ENCODE measurements at places on chromosomes 2 and 18. TPM values are rescaled to one million over a fixed set of nuclear protein-coding genes. Genes with fewer than 3 reads are reported as not detected.

CEP76 gene
- 7.8 TPM for polyA plus RNA-seq

GRCh38 chr18:48728204-48728833, 189.5 kb downstream of the CTIF start:
- H3K27ac ChIP-seq: no peak overlapping the region
- H3K36me3 ChIP-seq: no peaks in the 10 kb centered on the region
- H3K27me3 ChIP-seq: no peaks in the 10 kb centered on the region
- no peaks in the 10 kb centered on the region for H3K4me1 ChIP-seq
- H3K4me3 ChIP-seq: no peak overlapping the region

IL1F10 gene
- not detected for polyA plus RNA-seq

CHRNA1 gene
- 1.8 TPM for polyA plus RNA-seq

- H3K36me3 ChIP-seq: no peaks in the 10 kb centered on the region
- peak overlapping the region; percentile 29 for H3K27ac ChIP-seq
- DNase-seq: peak; percentile 53
- H3K27me3 ChIP-seq: no peaks in the 10 kb centered on the region
These were observed 14.5 kb upstream of the ZBTB14 start for GRCh38 chr18:5309888-5310470.

DNA sequence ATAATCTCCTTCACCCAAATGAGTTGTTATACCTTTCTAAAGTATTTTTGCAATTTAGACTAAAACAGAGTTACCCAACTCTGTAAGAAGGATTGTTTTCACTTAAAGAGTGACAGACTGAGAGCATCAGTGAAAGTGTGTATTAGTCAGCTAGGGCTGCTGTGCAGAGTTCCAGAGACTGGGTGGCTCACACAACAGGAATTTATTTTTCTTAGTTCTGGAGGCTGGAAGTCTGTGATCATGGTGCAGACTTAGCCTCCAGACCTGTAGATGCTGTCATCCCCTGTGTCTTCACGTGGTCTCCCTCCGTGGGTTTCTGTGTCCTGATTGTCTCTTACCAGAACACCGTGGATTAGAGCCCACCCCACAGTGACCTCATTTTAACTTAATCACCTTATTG, 40.0 kb downstream of the BCL2L11 start:
- peaks cover 10% of the 10 kb centered on the region for H3K36me3 ChIP-seq
- no peak overlapping the region for H3K4me3 ChIP-seq
- peaks cover 13% of the 10 kb centered on the region for H3K4me1 ChIP-seq
- DNase-seq: no peak
- H3K27me3 ChIP-seq: no peaks in the 10 kb centered on the region

DNA sequence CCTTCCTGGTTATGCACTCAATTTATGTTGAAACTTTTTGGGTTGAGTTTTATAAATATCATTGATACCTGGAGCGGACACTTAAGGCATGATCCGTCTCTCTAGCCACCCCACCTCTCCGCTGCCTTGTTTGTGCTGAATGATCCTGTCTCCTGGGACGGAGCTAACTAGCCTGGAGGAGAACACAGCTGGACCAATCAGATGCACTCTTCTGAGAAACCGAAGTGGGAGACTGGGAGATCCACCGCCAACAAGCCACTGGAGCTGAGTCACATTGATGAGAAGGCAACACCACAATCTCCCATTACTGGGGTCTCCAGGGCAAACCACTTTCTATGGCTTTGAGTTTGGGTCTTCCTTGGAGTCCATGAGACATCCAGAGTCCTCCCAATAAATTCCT, 29.3 kb downstream of the CYP26B1 start:
- no peak overlapping the region for H3K4me3 ChIP-seq
- H3K27me3 ChIP-seq: no peaks in the 10 kb centered on the region
- H3K27ac ChIP-seq: no peak overlapping the region
- H3K4me1 ChIP-seq: no peaks in the 10 kb centered on the region
- DNase-seq: no peak

GRCh38 chr2:84257831-84258230, 201.2 kb downstream of the SUCLG1 start:
- DNase-seq: no peak
- no peak overlapping the region for H3K4me3 ChIP-seq
- H3K4me1 ChIP-seq: no peaks in the 10 kb centered on the region
- no peaks in the 10 kb centered on the region for H3K36me3 ChIP-seq
- H3K27ac ChIP-seq: no peak overlapping the region
- H3K27me3 ChIP-seq: no peaks in the 10 kb centered on the region

DNA sequence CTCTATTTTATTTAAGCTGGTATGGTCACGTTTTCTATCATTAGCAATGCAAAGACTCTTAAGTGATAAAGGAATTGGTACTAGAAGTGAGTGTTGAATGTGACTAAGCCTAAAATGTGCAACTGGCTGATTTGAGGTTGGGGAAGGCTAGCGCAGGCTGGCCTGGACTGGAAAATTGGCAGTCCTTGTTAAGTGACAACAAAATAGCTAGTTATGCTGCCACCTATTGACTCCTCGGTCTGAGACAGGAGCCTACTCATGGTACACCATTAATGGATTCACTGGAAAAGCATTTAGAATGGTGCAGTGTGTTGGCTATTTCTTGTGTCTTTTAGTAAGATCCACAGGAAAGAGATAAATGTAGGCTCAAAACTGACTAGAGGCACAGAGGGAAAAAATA, 5.7 kb upstream of the WIPF1 start:
- peak; percentile 81 for DNase-seq
- H3K4me1 ChIP-seq: peaks cover 84% of the 10 kb centered on the region
- H3K27ac ChIP-seq: peak overlapping the region; percentile 11
- no peaks in the 10 kb centered on the region for H3K36me3 ChIP-seq

SIX2 gene
- not detected for polyA plus RNA-seq

DNA sequence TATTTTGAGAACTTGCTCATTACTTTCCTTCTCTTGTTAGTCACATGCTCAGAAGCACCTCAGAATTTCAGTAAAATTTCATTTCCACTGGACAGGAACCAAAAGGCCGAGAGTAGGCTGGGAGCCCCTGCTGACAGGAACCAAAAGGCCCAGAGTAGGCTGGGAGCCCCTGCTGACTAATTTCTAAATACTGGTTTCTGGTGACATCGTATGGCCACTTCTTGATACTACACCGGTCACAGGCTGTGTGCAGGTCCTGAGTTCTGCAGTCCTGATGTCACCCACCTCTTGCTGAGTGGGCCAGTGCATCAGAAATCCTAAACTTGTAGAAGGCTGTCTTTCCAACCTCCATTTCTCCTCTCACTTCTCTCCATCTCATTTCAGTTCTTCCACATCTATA, 17.7 kb upstream of the EN1 start:
- peaks cover 5% of the 10 kb centered on the region for H3K27me3 ChIP-seq
- H3K4me1 ChIP-seq: no peaks in the 10 kb centered on the region
- DNase-seq: peak; percentile 23
- no peak overlapping the region for H3K27ac ChIP-seq
- H3K4me3 ChIP-seq: no peak overlapping the region
- H3K36me3 ChIP-seq: no peaks in the 10 kb centered on the region

DNA sequence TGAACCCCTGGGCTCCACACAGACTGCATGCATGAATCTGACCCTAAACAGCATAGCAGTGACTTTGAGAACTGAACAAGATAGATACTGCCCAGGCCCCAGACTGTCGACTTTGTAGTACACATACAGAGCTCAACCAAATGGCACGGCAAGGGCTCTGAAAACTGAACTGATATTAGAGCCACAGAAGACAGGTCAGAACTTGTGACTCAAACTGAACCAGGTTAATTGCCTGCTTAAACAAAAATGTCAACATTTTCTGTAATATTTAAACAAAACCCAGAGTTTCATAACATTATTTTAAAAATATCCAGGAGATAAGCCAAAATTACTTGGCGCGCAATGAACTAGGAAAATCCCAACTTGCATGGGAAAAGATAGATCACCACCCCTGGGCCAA, 260.3 kb downstream of the TPGS2 start:
- H3K36me3 ChIP-seq: no peaks in the 10 kb centered on the region
- no peak for DNase-seq
- H3K4me3 ChIP-seq: no peak overlapping the region
- H3K4me1 ChIP-seq: no peaks in the 10 kb centered on the region
- no peaks in the 10 kb centered on the region for H3K27me3 ChIP-seq

DNA sequence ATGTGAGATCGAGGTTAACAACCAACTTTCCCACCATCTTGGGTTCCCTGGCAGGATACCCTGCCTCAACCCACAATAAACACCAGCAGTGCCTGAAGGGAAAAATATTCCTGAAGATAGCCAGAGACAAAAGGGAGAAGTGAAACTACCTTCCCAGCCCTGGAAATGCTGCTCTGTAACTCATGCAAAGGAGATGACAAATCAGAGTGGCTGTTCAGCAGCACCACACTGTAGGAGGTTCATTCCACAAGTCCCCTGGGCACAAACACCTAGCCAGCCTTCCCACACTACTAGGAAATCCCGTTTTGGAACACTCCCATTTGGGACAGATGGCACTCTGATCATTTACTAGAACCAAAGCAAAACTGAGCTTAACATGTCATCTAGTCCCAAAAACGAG, 190.7 kb upstream of the RBBP8 start:
- no peak overlapping the region for H3K4me3 ChIP-seq
- H3K27me3 ChIP-seq: no peaks in the 10 kb centered on the region
- no peaks in the 10 kb centered on the region for H3K36me3 ChIP-seq
- H3K27ac ChIP-seq: no peak overlapping the region

DNA sequence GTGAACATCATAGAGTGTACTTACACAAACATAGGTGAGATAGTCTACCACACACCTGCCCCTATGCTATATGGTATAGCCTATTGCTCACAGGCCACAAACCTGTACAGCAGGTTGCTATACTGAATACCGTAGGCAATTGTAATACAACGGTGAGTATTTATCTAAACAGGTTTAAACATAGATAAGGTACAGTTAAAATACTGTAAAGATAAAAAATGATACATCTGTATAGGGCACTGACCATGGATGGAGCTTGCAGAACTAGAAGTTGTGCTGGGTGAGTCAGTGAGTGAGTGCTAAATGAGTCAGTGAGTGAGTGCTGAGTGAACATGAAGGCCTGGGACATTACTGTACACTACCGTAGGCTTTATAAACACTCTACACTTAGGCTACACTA, 267.0 kb upstream of the HS6ST1 start:
- no peak for DNase-seq
- no peak overlapping the region for H3K27ac ChIP-seq
- no peaks in the 10 kb centered on the region for H3K4me1 ChIP-seq
- no peaks in the 10 kb centered on the region for H3K36me3 ChIP-seq
- H3K27me3 ChIP-seq: no peaks in the 10 kb centered on the region
- H3K4me3 ChIP-seq: no peak overlapping the region

ATP6V1C2 gene
- polyA plus RNA-seq: 0.20 TPM

CDKL4 gene
- not detected for polyA plus RNA-seq

GRCh38 chr2:112276954-112277353, 1.6 kb downstream of the ZC3H6 start:
- H3K4me1 ChIP-seq: peaks cover 28% of the 10 kb centered on the region
- no peak overlapping the region for H3K27ac ChIP-seq
- H3K27me3 ChIP-seq: no peaks in the 10 kb centered on the region
- H3K4me3 ChIP-seq: no peak overlapping the region
- H3K36me3 ChIP-seq: no peaks in the 10 kb centered on the region
- DNase-seq: no peak

DNA sequence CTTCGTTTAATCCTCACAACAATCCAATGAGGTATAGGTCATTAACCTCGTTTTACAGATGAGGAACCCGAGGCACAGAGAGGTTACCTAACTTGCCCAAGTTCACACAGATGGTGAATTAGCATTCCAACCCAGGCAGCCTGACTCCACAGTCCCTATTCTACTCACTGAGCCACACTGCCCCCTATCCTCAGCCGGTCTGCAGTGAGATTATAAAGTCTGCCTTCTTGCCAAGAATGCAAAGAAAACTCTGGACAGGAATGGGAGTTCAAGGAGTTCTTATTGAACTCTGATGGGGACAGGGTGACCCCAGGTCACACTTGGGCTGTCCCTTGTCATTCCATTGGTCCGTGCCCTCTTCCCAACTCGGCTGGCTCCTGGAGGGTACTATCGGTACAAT, 118.1 kb upstream of the MSH6 start:
- H3K27ac ChIP-seq: no peak overlapping the region
- no peak for DNase-seq
- H3K4me1 ChIP-seq: no peaks in the 10 kb centered on the region
- H3K27me3 ChIP-seq: no peaks in the 10 kb centered on the region
- no peak overlapping the region for H3K4me3 ChIP-seq

DNA sequence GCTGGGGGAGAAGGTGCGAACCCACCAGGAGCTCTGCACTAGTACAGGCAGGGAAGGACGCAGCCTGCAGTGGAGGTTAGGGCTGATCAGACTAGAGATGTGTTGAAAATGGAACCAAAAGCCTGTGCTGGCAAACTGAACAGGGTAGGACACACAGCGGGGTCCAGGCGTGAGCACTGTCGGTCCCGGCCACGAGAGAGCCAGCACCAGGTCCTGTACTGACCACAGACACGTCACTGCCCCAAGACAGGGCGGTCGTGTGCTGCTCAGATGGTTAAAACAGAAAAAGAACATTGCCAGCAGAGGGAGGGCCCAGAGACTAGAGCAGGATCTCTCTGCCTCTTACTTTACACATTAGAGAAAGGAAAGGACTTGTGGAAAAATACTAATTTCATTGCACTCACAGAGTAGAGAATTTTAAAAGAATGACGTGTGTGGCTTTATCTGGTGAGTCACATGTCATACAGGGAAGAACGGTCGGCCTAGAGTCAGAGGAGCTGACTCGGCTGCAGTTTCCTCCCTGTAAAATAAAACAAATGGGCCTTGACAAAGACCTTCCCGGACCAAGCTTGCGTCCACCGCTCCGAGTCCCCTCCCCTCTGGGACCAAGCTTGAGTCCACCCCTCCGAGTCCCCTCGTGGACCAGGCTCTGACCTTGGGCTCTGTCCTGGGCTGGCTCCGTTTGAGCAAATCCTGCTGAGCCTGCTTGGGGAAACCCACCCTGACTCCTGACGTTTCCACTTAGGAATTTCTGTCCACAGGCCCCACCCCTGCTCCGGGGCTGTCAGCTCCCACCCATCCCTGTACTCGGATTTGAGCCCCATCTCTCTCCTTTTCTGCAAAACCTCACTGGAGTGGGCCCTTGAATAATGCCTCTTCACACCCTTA, 16.7 kb upstream of the ADI1 start:
- no peak overlapping the region for H3K4me3 ChIP-seq
- no peaks in the 10 kb centered on the region for H3K27me3 ChIP-seq

Measured in CD4-positive, alpha-beta memory T cell (primary cell).